ENCODE measurements at places on chromosomes 12 and 14.

GRCh38 chr14:65731933-65732506 lies 319.5 kb downstream of the FUT8 start:
- no peak for DNase-seq

GRCh38 chr12:113278141-113278540 lies 56.8 kb downstream of the SLC8B1 start:
- DNase-seq: no peak

DNA sequence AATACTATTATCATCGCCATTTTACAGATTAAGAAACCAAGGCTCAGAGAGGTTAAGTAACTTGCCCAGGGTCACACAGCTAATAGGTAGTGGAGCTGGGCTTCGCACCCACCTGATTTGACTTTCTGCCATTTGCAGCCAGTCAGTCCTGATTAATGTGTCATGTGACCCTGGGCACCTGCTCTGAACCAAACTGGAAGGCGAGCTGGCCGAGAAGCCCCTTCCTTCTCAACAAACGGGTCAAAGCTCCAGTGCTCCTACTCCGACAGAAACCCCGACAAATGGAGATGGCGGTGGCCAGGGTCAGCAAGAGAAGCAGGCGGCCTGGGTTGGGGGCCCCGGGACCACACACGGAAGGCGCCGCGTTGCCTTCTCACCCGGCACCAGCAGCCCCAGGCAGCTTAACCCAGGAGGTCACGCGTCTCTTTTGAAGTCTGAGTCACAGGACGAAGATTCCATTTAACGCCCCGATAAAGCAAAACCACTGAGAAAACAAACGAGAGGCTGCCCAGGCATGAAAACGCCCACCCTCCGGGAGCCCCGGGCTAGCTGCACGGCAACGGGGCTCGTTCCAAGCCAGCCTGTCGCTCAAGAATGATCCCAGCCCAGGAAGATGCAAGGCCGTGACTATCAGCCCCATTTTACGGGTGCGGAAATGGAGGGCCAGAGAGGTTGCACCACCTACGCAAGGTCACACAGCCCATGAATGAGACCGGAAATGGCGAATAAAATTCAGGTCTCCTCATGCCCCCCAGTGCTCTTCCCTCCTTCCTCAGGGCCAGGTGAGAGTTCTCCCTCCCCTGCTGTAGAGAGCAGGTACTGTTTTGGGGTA lies 124.8 kb downstream of the SCARB1 start:
- DNase-seq: no peak

- peak; percentile 96 for DNase-seq
Measured at GRCh38 chr14:61140872-61141271, 140.3 kb downstream of the TMEM30B start.

DNA sequence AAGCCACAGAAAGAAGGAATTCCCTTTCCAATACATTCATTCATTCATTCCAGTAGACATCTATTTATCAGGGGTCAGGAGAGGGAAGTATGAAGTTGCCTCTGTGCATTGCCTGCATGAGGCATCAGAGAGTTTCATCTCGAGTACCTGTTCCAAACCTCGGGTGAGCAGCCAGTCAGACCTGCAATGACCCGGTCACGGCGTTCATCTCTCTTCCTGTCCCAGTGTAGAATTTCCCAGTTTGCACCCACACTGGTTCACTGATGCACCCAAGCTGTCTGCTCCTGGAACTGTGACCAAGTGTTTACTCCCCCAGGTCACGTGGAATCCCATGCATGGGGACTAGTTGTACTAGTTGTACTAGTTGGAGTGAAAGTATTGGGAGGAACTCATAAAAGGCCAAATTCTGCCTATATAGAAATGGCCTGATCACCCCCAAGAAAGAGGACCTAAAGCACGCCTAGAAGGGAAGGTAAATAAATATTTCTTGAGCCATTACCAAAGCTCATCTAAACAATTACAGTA lies 22.3 kb upstream of the PRKAB1 start:
- no peak for DNase-seq

GRCh38 chr12:30797689-30798088 lies 42.9 kb upstream of the CAPRIN2 start:
- no peak for DNase-seq

- no peak for DNase-seq
Measured at GRCh38 chr12:2677142-2677880, 117.5 kb upstream of the FKBP4 start.

GRCh38 chr14:74583689-74584434 lies 28.2 kb downstream of the LTBP2 start:
- peak; percentile 87 for DNase-seq

- no peak for DNase-seq
Measured at GRCh38 chr14:20515846-20516245, 10.5 kb downstream of the RNASE10 start.

DNA sequence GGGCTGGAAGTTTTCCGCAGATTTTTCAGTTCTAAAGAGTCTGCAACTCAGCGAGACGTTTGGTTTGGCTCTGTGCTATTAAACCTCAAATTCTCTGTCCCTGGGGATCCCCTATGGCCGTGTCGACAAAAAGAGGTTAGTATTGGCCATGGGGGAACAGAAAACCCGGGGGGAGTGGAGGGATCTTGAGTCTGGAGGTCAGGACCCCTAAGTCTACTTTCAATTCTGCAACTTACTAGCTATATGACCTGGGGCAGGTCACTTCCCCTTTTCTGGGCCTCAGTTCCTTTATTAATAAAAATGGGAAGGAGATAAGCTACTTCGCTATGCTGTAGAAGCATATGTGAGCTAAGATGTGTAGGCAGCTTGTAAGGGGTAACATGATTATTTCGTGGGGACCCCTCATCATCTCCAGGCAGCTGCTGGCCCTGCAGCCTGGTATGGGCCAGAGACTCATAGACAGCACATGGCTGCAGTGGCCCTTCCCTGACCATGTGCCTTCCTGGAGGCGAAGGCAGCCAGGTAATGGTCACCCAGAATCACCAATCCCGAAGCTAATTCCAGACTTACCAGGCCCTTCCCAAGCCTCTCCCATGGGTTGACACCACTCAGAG lies 8.6 kb downstream of the ASB2 start:
- DNase-seq: no peak

DNA sequence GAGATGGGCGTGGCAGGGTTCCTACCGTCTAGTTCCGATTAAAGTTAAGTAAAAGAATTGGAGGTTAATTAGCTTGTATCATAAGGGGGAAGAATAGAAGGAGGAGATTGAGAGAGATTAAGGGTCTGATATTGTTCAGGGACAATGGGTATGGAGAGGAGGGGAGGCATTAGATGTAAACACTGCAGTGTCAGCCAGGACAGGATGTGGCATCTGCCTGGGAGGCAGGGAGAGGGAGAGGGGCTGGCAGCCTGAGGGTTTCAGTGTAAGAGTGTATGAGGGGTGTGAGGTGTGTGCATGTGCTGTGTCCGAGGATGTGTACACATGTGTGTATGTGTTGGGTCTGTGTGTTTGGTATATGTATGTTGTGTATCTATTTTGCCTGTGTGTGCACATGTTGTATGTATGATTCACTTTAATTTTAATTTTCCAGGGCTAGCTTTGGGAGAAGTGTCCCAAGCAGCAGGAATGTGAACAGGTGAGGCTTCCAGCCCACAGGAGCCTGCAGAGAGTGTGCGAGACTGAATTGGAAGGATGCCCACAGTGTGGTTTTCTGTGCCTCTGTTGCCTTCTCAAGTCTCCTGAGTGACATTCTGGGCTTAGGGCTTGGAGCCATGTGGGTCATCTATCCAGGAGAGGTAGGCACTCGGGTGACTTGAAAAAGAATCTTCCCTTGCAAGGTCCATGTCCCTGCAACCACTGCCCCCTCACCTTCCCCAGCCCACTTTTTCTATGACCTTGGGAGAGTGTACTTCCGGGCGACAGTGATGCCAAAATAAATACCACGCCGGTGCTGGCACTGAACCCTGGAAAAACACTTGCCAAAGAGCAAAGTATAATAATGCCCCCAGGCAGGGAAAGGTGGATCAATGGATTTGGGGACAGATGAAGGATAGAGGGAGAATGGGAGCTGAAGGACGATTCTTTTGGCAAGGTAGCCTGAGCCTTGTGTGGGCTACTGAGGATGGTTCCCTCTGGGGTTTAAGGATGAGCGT lies 36.8 kb upstream of the DCD start:
- no peak for DNase-seq

GRCh38 chr14:36426836-36427235 lies 93.2 kb downstream of the NKX2-1 start:
- DNase-seq: no peak

GRCh38 chr14:94483071-94483451 lies 7.1 kb upstream of the SERPINA9 start:
- no peak for DNase-seq

- no peak for DNase-seq
Measured at GRCh38 chr12:97487470-97487869, 24.9 kb downstream of the RMST start.
